ENCODE measurements at places on chromosomes 5 and 9.

DNA sequence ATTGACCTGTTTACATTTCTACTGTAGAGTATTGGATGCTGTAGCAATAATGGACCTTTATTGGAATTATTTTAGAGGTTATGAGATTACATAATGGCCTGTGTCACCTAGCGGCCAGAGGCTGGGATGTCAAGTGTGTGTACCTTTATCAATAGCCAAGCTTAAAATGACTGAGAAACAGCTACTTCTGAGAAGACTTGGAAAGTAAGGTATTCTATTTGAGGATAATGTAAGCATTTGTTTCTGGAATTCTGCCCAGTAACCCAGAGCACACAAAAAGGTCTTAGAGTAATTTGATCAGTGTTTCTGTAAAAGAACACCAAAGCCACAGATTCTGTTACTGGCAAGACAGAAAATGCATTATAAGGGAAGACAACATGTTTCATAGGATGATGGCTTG is 116.8 kb downstream of the MACIR start:
- DNase-seq, result no peak

DNA sequence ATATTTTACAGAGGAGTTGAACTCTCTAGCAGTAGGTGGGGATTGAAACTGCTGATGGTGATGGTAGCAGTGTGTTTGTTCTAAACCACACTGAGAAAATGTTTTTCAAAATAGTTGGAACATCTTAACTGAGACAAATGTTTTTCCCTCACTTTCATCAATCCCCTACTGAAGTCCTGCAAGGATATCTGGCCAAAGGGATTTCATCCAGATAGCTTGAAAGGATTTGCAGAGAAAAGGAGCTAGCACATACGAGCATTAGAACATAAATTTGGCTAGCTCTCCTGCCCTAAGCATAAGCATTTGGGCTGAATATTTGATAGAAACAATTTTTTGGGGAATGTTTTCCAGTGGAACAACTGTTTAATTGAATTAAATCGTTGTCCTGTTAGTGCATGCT is 153.9 kb downstream of the CDH9 start:
- DNase-seq, result no peak

GRCh38 chr5:34533582-34534522 is 122.3 kb upstream of the RAI14 start:
- DNase-seq, result no peak

GRCh38 chr5:7250611-7251010 is 145.3 kb upstream of the ADCY2 start:
- DNase-seq, result no peak

GRCh38 chr5:3656803-3657202 is 61.2 kb downstream of the IRX1 start:
- no peak for DNase-seq

DNA sequence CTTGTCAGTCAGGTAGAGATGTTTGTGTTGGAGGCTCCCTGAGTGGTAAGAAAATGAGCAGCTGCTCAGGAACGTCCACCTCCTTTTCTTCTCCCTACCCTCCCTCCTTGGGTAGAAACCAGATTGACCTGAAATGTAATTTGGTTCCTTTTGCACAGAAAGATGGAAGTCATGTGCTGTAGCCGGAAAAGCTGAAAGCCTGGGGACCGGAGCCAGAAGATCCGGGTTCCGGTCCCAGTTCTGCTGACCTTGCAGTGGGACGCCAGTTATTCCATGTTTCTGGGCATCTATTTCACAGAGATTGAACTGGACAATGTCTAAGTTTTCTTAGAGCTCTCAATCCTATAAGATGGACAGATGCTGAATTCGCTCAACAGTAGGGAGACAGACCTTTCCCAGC is 40.1 kb downstream of the SLC36A1 start:
- no peak for DNase-seq

GRCh38 chr9:77725046-77725694 is 77.0 kb upstream of the GNA14 start:
- DNase-seq, result no peak

DNA sequence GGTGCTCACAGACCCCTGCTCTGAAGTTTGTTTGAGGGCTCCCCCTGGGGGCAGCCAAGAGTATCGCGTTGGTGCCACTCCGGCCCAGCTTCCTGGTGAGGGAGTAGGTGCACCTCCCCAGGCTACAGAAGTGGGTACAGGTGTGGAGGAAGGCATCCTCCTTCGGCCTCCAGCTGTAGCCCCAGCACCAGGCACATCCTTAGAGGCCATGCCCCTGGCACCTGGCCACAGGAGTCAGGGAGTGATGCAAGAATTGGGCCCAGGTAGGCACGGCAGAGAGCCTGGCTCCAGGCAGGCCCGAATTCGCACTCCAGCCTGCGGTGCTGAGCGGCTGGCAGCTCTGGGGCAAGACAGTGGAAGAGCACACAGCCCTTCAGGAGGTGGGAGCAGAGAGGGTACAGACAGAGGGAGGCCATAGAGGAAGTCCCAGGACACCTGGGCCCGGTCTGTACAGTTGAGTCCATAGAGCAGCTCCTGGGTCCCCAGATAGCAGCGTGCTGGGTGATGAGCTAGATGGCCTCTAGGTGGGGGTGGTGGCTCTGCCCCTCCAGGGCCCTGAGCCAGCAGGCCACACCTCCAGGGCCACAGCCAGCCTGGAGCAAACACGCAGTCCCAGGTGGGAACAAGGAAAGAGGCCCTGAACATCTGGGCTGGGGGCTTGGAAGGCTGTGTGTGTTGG is 2.4 kb downstream of the SAPCD2 start:
- peak; percentile 71 for DNase-seq

DNA sequence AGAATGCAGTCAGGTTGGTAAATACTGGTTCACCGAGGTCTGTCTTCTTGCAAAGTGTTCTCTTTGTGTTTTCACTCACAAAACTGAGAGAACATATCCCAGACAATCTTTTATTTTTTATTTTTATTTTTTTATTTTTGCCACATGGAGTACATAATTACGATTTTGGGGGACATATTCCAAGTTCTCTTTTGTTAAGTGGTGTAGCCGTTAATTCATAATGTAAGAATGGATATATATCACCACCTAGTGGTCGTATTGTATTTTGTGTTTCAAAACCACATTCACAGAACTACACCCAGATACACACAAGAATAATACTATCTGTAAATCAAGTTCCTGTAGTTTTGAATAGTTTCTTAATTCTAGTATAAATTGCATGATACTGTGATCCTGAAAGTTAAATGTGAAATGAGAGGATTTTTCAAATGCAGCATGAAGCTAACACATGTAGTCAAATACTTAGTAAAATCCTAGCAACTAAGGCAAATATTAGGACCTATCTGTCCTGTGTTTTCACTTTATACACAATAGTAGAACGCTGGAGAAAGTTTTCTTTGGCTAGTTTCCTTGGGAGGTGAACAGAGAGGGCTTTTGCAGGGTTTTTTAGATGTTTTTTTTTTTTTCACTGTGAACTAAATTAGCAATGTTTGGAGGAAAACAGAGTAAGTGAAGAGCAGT is 92.7 kb downstream of the VCAN start:
- DNase-seq, result no peak

- DNase-seq, result no peak
Measured at GRCh38 chr9:96758845-96759673, 18.8 kb downstream of the ZNF510 start.

GRCh38 chr5:161400583-161400982 is 145.9 kb downstream of the GABRB2 start:
- no peak for DNase-seq

- no peak for DNase-seq
Measured at GRCh38 chr9:135343837-135344522, 135.6 kb upstream of the PPP1R26 start.

DNA sequence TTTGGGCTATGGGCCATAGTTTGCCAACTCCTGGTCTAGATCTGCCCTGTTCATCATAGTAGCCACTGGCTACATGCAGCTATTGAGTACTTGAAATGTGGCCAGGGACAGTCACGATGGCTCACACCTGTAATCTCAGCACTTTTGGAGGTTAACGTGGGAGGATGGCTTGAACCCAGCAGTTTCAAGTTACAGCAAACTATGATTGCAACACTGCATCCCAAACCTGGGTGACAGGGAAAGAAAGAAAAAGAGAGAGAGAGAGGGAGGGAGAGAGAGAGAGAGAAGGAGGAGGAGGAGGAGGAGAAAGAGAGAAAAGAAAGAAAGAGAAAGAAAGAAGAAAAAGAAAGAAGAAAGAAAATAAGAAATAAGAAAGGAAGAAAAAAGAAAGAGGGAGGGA is 5.1 kb upstream of the GMCL2 start:
- DNase-seq, result no peak

DNA sequence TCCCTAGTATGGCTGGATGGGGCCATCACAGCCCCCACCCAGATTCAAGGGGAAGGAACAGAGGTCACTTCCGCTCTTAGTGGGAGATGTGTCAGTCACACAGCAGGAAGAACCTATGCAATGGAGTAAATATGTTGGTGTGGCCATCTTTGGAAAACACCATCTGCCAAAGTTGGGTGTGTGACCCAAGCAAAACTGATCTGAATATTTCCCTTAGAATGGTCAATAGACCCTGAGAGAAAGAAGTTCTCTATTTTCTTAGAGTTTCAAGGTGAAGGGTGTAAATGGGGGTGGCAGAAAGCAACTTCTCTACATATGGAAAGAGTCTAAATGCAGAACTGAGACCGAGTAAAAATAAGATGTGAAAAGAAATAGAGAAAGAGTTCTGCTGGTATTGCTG is 212.7 kb downstream of the ESM1 start:
- no peak for DNase-seq

GRCh38 chr5:83285661-83286398 is 185.7 kb upstream of the VCAN start:
- no peak for DNase-seq

DNA sequence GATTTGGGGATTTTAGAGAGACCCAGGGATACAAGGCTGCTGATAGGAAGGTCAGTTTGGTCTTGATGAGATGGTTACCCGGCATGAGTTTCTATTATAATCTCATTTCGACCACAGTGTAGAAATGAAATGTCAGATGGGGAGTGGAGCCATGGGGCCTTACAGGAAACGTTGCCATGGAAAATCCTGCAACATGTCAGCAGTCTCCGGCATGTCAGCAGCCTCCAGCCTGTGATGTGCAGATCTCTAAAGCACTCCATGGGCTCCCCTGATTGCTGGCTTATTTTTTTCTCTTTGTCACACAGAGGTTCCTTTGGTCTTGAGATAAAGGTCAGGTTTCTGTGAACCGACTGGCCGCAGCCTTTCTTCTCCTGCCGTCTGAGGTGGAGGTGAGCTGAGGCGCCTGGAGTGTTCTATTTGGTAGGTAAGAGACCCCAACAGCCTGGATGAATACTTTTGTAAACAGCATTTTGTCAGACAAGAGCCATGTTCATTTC is 208.7 kb upstream of the DAP start:
- DNase-seq, result no peak

- DNase-seq, result no peak
Measured at GRCh38 chr9:7376833-7377232, 422.7 kb downstream of the DMAC1 start.

- no peak for DNase-seq
Measured at GRCh38 chr5:154653764-154654485, 101.3 kb upstream of the LARP1 start.

- no peak for DNase-seq
Measured at GRCh38 chr5:176770431-176770830, 39.9 kb upstream of the UNC5A start.

GRCh38 chr5:157288405-157289163 is 22.7 kb downstream of the CYFIP2 start:
- no peak for DNase-seq

- no peak for DNase-seq
Measured at GRCh38 chr9:14318361-14318760, 4.4 kb upstream of the NFIB start.

DNA sequence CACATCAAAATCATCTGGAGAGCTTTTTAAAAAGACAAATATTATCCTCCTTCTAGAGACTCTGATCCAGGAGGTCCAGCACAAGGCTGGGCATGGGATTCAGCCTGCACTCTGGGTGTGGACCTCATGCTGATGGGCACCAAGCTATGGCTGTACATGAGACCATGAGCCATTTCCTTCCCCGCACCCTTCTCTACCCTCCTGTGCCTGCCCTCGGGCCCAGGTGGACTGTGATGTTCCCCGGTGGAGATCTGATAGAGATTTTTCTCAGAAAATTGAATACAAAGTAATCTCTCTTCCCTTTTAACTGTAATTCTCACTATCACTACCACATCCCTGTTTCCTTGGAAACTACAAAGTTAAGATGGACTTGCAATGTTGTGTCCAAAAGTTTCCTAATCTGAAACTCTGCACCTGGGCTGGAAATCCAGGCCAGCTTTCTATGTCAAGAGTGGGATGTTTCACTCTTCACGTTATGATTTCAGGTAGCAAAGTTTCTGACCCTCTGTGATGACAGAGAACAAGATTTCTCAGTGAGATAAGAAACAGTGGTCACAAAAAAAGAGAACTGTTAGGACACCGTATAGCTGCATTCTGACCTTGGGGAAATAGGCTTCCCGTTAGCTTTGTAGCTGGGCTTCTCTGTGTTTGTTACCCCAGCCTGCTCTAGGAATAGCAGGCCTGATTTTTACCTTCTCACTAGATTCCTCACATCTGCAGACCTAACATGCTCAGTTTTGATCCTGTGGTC is 11.5 kb downstream of the SFXN1 start:
- DNase-seq, result no peak

DNA sequence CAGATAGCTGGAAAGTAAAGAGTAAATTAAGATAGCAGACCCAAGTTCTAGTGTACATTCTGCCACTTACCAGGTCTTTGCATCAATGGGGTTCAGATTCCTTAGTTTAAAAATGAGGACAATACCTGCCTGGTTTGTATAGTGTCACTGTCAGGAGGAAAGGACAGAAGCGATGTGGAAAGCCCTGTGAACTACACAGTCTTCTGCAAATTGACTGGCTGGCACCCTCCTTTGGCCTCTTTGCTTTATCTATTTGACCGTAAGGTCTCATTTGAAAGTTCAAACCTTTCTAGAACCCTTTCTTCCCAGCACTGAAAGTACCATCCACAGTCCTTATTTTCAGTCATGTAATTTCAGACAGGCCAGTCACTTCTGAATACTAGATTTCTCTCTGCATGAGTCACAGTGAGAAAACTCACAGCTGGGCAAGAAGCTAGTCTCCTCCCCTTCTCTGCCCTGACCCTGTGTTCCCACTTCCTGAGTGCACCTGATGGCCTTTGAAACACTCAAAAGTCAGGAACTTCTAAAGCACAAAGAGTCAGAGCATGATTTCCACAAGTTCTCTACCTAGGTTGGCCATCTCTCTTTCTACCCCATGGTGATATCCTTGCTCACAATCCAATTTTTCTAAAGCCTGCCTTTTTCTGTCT is 91.3 kb upstream of the RASEF start:
- no peak for DNase-seq

- no peak for DNase-seq
Measured at GRCh38 chr5:172943906-172944305, 15.3 kb upstream of the RPL26L1 start.

- no peak for DNase-seq
Measured at GRCh38 chr9:122221183-122221811, 7.5 kb downstream of the LHX6 start.

GRCh38 chr5:102811972-102812371 is 56.9 kb downstream of the PAM start:
- DNase-seq, result no peak

GRCh38 chr5:31075981-31076380 is 117.5 kb upstream of the CDH6 start:
- DNase-seq, result no peak

- no peak for DNase-seq
Measured at GRCh38 chr9:112863214-112863613, 27.5 kb downstream of the SLC46A2 start.
